ENCODE measurements at places on chromosomes 6 and 20.

GRCh38 chr6:111011360-111012142 lies 29.7 kb downstream of the RPF2 start:
- peak; percentile 51 for DNase-seq

DNA sequence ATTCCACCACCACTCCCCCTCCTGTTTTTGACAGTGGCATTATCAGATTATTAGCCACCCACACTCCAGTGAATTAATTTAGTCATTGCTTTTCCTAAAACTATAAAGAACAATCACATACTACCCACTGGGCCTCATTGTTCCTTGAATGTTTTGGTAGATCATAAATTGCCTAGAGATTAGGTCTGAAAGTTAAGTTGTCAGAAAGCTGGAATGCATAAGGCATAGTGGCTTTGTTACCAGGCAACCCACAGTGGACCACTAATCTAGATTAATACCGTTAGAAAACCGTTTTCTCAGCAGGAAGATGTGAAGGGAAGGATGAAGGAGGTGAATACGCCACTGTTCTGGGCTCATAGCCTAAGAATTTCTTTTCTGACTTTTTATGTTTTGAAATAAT lies 75.6 kb downstream of the SAMD3 start:
- DNase-seq, result no peak

DNA sequence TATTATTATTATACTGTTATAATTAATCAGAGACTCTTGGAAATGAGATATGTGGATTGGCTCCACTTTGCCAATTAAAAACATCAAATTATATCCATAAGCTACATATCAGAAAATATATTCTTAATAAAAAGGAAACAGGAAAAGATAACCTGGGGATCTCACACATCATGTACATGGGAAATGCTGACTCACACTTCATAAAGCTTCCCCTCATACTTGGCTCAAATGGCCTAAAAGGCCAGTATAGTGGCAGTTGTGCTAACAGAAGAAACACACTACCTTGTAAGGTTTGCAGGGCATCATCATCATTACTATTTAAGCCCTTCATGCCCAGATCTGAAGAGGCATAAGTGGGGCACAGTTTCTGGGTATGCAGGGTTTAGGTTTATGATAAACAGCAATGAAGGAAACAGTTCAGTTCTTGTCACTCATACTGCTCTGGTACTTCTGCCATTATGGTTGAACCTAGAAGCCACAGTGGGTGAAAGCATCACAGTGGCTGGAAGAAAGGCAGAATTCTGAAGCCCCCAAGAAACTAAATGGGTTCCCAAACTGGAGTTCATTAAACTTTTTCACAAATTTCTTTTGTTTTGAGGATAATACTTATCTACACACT lies 60.6 kb downstream of the BTBD9 start:
- DNase-seq, result no peak

DNA sequence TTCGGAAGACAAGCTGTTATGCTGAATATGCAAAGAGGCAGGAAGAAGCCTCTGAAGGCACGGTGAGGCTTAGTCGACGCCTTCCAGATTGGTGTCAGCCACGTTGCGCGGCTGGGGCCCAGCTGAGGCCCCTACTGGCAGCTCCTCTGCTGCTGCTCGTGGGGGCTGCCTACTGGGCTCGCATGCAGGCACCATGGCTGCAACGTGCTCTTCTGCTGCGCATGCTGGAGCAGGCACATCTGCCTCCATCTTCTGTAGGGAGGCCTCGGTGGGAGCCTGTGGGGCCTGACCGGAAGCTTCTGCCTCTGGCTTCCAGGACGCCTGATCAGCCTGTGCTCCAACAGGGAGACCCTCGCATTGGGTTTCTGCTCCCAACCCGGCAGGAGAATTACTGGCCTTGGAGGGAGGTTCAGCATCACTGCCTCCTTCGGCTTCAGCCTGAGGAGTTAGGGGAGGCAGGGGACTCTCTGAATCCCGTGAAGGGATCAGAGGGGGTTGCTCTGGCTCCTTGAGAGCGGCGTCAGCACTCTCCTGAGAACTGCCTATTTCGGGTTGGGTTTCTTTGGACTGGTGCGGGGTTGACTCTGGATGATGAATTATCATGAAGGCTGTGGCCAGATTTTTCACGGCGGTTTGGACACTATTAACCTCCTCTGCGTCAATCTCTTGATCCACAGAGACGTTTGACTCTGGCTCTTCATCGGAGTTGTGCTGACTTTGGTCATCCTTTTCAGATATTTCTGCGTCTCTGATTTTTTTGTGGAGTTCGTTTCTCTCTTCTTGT lies 49.1 kb downstream of the TXLNB start:
- DNase-seq, result no peak

GRCh38 chr20:1327827-1328679 lies 886 bp downstream of the SDCBP2 start:
- no peak for DNase-seq

DNA sequence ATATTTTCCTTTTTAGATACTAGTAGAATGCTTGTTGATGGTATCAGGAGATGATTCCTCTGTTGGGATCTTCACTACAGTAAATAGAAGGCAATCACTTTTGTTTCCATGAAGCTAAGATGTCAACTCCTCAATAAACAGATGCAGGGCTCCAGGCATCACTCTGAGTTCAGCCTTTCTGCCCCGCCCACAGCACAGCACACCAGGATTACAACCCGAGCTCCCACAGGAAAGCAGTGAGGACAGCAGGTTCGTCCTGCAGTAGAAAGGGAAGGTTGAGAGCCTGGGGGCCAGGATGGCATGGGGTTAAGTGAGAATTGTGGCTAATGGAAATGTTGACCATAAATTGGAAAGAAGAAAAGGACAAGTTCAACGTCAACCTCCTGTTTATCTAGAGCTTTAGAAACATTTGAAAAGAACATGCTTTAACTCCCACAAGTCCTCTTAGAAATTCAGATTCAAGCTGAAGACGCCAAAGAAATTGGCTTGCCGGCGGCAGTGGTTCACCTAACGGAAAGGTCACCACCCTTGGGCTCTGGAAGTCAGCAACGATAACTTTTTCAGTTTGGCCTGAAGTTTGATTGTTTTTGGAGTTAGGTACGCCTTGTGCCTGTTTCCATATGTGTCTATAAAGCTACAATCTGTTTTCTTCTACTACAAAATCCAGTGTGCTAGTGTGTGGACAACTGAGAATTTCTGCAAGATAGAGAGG lies 144.4 kb upstream of the PDE10A start:
- no peak for DNase-seq

Measured in HFFc6 (cell line).